Lung microvascular endothelial cell (primary cell): ENCODE measurements at places on chromosomes 5 and 9. TPM values are rescaled to one million over a fixed set of nuclear protein-coding genes. Genes with fewer than 3 reads are reported as not detected.

Gene SV2C
- total RNA-seq = 0.20 TPM in 1 of 2 replicates, not detected in the other

GRCh38 chr9:24071716-24072115, 245.7 kb upstream of the ELAVL2 start:
- DNase-seq = no peak

Gene GLRA1
- not detected in 2 replicates for total RNA-seq

DNA sequence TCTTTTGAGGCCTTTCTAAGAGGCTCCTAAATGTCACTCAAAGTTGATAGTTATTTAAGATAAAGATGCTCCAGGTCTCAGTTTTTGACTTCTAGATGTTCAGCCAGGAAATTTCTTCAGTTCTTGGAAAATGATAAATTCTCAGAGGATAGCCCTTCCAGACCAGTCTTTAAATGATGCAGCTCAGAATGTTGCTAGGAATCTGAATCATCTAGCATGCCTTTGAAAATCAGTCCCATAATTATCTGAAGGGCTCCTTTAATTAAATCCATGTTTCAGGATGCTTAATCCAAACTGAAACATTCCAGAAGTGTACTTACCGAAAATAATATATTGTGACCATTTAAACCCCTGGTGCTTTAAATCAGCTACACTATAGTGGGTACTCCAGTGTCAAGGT, 107.5 kb upstream of the FBN2 start:
- no peak for DNase-seq

Gene FCN2
- total RNA-seq = not detected in 2 replicates
